PC-9 (cell line): ENCODE measurements at places on chromosomes 12 and 14.
A peak's percentile ranks its signal among the peaks of the same experiment; 100 is the strongest.

GRCh38 chr12:753611-754472, 1.5 kb downstream of the WNK1 start:
- peak; percentile 56 for DNase-seq

DNA sequence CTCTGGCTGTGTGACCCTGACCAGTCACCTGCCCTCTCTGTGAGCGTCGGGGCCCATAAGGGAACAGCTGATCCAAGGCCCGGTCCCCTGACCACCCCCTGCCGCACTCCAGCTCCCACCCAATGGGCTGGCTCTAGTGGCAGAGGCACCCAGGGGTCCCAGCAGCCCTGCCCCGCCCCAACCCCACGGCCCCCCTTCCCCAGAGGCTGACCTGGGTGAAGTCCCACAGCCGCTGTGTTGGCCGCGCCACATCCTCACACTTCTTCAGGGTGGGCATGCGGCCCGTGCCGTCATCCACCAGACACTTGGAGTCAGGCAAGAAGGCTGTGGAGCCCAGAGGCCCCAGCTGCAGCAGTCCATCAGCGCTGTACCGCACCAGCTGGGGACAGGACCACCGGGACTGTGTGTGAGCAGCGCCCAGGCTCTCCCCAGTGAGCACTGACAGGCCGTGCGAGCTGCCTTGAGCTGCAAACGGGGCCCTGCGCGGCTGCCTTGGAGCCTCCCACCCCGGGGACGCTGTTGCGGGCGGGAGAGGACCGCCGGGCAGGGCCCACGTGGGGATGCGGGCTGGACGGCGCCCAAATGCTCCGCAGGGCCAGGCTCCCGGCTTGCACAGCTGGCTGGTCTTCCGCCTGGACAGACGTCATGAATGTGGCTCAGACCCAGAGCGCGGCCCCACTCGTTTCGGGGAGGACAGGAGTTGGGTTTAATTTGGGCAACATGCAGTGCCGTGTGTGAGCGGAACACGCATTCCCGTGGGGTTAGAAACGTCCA, 53.5 kb downstream of the NOC4L start:
- no peak for DNase-seq

- DNase-seq: no peak
Observed at GRCh38 chr12:128857133-128857763, 4.0 kb downstream of the GLT1D1 start.

GRCh38 chr14:44271637-44272036, 235.4 kb downstream of the FSCB start:
- no peak for DNase-seq

- DNase-seq: no peak
Observed at GRCh38 chr12:114954511-114955055, 270.6 kb upstream of the TBX3 start.

DNA sequence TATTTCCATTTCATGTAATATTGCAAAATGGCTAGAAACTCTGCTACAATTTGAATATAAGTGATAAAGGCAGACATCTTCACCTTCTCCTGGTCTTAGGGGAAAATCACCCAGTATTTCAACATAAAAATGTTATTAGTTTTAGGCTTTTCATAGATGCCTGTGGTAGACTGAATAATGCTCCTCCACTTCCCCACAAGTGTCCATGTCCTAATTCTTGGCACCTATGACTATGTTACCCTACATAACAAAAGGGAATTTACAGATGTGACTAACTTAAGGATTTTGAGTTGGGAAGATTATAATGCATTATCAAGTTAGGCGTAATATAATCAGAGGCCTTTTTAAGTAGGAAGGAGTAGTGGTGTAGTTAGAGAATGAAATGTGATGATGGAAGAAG, 196.4 kb downstream of the TMTC3 start:
- no peak for DNase-seq

GRCh38 chr12:27772328-27773049, 7.5 kb upstream of the KLHL42 start:
- no peak for DNase-seq

GRCh38 chr12:105698075-105698474, 367.6 kb downstream of the C12orf75 start:
- DNase-seq: no peak

DNA sequence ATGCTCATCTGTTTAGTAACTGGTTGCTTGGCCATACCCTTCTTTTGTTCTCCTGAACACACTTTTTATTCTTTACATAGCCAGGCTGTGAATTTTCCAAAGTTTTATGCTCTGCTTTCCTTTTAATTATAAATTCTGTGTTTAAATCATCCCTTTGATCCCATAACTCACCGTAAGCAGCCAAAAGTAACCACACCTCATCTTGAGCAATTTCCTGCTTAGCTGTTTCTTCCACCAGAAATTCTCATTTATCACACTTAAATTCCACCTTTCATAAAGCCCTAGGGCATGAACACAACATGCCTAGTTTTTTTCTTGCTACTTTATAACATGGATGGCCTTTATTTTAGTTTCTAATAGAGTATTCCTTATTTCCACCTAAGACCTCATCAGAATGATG, 510.7 kb downstream of the C12orf50 start:
- no peak for DNase-seq

- no peak for DNase-seq
Observed at GRCh38 chr14:100747021-100747586, 20.4 kb downstream of the DLK1 start.

DNA sequence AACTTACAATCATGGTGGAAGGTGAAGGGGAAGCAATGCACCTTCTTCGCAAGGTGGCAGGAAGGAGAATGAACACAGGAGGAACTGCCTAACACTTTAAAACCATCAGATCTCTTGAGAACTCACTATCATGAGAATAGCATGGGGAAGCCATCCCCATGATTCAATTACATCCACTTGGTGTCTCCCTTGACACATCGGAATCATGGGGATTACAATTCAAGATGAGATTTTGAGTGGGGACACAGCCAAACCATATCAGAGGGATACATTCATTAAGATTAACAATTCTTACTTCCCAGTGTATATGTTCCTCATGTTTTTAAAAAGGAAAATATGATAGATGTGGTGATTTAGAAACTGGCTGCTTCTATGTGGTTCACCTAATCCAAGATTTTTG, 117.9 kb downstream of the PDE3A start:
- no peak for DNase-seq

GRCh38 chr14:69767369-69767999, 542 bp downstream of the SRSF5 start:
- peak; percentile 77 for DNase-seq

GRCh38 chr12:49111206-49111605, 559 bp upstream of the LMBR1L start:
- DNase-seq: no peak

GRCh38 chr12:100935929-100936328, 141.4 kb downstream of the ANO4 start:
- no peak for DNase-seq

DNA sequence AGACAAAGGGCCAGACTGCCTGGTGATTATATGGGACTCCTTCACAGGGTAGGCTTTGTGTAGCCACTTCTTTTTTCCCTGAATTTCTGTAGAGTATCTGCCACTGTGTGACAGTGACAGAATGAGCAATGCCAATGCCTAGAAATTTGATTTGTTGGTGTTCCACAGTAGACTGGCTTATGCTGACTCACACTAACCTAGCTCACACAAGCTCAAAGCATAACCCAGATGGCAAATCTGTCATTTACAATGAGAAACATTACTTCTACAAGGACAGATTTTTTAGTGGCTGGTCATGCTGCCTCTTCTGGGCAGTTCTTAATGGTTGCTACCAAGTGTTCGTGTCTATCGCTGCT, 15.9 kb downstream of the CFAP251 start:
- no peak for DNase-seq

GRCh38 chr12:31020385-31021166, 53.1 kb upstream of the DDX11 start:
- DNase-seq: no peak

DNA sequence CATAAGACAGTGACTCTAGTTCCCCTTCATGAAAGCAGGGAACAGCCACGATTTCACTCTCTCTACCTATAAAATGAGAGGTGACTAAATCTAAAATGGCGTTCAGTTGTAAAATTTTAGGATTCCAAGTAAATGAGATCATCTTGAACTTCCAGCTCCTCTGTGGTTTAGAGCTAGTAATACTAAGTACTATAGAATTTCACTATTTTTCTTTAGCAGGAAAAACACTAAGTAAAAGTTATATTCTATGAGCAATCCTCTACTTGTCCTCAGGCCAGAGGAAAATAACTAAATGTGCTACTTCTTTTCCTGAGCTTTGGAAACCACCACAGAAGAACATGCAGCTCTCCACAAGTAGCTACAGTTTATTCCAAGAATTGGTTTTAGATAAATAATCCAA, 55.6 kb downstream of the NIN start:
- DNase-seq: no peak

GRCh38 chr14:42548349-42548748, 941.7 kb downstream of the LRFN5 start:
- no peak for DNase-seq

GRCh38 chr14:59768855-59769375, 101.7 kb downstream of the RTN1 start:
- DNase-seq: no peak

- DNase-seq: no peak
Observed at GRCh38 chr14:54364555-54365415, 32.0 kb upstream of the CDKN3 start.

DNA sequence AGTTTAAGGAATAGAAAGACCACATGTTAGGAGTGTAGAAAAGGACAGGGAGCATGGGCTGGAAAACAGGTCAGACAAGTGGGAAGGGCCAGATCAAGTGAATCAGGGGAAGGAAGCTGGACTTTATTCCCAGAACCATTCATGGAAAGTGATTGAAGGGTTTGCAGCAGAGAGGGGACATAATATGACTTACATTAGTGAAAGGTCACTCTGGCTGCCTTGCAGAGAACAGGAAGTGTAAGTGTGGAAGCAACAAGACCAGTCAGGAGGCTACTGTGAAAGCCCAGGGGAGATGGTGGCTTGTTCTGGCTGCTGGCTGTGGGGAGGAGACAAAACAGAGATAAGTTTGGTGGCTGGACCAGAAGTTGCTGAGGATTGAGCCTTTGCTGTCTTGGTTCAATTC, 69.1 kb downstream of the VCPKMT start:
- DNase-seq: peak; percentile 51

GRCh38 chr14:33848706-33849454, 102.0 kb downstream of the EGLN3 start:
- peak; percentile 77 for DNase-seq

DNA sequence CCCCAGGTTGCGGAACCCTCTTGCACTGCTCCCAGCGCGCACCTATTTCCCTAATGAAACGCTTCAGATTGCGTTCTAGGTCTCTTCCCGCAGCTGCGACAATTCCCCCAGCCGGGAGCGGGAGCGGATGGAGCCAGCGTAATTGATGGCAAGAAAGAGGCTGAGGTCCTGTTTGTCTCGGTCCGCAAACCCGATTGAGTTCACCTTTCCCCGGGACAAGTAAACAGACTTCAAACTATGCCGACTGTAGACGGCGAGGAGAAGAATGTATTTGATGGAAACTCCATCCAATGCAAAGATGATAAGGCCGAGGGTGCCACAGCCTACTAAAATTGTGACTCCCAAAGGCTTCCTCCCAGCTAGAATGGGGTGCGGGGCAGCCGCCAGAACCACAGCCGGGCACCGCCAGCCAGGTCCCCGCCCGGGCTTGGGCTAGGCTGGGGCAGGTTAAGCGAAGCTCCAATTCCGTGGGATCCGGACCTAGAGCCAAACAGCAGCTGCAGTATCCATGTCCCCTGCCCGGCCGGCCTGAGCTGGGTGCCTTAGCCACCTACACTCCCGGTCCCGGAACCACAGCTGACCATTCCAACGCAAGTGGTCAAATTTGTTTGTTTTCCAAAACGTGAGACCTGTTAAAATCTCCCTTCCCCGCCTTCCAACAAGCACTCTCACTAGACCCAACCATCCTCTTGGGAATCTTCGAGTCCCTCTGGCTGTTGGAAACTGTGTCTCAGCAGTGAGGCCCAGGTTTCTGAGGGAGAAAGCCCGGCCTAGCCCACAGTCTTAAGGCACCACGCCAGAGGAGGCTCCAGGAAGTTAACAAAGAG, 5.5 kb downstream of the NKX2-1 start:
- DNase-seq: no peak

DNA sequence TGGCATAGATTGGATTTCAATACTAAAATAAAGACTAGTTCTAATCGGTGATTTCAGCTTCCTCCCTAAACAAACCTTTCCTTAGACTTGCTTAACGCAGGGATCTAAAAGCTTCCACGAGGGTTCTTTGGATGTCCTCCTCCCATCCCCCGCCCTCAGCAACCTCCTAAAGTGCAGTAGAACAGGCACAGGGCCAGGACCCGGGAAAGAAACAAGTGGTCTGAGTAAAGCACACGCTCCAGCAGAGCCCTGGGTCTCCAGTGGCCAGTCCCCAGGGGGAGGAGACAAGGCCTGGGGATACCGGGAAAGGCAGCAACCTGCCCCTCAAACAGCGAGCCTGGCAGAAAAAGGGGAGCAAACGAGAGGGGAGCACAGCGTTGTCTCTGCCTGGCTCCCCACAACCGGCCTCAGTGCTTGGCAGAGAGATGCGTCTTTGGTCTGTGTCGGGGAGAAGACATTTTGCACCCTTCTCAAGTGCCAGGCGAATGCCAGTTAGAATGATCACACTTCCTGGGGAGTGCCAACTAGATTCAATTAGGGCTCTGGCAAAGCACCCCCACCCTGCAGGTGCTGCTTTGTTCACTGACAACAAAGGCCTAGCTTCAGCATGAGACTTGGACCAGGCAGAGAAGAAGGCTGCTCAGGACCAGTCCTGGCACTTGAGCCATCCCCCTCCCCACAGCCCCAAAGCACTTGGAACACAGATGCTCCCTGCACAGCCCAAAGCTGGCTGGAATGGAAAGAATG, 17.1 kb upstream of the SLC6A12 start:
- DNase-seq: no peak

DNA sequence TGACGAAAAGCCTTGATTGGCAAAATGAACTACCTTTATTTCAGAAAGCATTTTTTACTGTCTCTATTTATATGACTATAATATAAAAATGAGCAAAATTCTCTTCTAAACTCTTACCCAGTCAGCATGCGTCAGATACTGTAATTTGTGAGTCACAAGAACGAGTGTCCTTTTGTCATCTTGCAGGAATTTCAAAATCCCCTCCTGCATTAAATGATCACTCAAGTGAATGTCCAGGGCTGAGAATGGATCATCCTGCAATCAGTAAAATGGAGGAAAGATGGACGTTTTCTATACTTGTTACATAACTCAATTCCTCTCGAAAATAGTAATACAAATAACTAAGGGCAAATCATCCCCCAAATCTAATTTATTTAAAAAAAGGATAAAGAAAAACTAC, 77.7 kb upstream of the KCNJ8 start:
- DNase-seq: no peak

DNA sequence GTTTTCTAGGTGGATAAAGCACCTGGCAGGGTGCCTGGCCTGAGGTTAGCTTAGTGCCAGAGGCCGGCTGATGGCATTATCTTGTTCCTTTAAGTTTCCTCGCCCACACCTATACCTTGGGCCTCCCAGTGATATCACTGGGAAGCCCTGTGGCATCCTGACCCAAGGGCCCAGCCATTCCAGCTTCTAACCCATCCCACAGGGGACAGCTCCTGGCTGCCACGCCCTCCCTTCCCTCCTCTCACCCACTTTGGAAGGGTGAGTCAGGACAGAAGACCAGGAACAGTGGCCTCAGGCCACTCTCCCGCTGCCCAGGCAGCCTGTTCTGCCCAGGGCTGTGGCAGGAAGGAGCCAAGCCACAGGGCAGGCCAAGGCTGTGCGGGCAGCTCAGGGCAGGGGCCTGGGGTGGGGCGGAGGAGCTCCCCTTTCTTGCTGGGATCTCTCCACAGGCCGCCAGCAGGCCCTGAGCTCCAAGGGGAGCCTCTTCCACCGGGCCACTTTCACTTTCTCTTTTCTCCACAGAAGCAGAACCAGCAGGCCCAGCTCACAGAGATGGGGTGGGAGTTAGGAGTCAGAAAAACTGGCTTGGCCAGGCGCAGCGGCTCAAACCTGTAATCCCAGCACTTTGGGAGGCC, 75.1 kb downstream of the IRF2BPL start:
- DNase-seq: peak; percentile 100
